Muscle of leg (tissue), 16 donors: ENCODE measurements at places on chromosomes 12 and 14.

GRCh38 chr12:44716711-44717110, 159.4 kb downstream of the NELL2 start:
- no peak for DNase-seq

GRCh38 chr12:16919551-16919950, 313.6 kb upstream of the LMO3 start:
- no peak for DNase-seq

- no peak for DNase-seq
Observed at GRCh38 chr12:47318963-47319362, 239.2 kb upstream of the AMIGO2 start.

GRCh38 chr12:41963398-41963797, 181.3 kb downstream of the GXYLT1 start:
- DNase-seq: no peak

GRCh38 chr12:80217011-80217535, 117.7 kb downstream of the OTOGL start:
- no peak for DNase-seq

- DNase-seq: no peak
Observed at GRCh38 chr14:61631045-61631687, 64.1 kb upstream of the HIF1A start.

GRCh38 chr12:95147866-95148265, 69.4 kb downstream of the FGD6 start:
- DNase-seq: no peak
